NT2/D1 (cell line): ENCODE measurements at places on chromosomes 7 and 10.

- no peak for DNase-seq
These were observed 91.2 kb upstream of the CCZ1B start for GRCh38 chr7:6917258-6917657.

- no peak for DNase-seq
These were observed 7.1 kb downstream of the SPOCK2 start for GRCh38 chr10:72081210-72081609.

DNA sequence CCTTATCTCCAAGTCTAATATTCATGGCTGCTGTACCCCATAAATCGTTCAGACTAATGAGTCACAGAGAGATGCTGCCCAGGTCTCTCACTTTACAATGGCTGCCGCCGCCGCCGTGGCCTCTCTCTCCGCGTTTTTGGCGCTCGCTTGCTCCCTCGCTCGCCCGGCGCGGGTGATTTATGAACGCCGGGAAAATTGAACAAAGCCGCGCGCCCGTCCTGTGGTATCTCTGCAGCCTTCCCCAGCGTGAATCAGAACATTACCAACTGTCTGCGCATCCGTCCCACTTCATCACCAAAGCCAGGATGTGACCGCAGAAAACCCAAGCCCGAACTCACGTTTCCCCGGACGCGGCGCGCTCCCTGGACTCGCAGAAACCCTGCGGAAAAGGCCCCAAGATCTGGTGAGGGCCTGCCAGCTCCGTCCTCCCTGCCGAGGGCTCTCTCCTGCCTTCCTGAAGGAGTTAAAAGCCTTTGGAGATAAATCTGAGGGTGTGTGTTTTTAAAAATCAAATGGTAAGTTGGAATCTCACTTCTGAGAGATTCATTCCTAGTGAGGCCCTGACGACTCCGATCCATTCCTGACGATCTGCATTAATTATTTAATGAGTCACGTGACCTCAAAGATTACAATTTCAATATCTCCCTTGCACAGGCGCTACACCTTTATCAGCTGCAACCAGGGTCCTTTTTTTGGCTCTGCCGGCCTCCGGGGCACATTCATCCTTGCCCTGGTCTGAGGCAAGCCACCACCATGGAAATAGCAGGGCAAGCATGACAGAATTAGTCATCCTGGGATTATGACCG lies 6.3 kb downstream of the HOXA4 start:
- DNase-seq: no peak

DNA sequence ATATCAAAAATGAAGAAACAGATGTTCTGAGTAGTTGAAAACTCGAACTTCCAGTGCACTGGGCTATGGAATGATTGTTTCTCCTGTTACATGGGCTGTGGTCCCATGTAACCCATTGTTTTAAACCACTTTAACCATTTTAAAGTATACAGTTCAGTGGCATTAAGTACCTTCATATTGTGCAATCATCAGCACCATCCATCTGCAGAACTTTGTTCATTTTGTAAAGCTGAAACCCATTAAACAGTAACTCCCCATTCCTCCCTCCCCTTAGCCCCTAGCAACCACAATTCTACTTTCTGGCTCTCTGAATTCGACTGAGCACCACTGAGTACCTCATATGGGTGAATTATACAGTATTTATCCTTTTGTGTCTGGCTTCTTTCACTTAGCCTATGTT lies 217.4 kb downstream of the LRMDA start:
- no peak for DNase-seq

- DNase-seq: no peak
These were observed 3.1 kb downstream of the AGMO start for GRCh38 chr7:15558756-15559155.

DNA sequence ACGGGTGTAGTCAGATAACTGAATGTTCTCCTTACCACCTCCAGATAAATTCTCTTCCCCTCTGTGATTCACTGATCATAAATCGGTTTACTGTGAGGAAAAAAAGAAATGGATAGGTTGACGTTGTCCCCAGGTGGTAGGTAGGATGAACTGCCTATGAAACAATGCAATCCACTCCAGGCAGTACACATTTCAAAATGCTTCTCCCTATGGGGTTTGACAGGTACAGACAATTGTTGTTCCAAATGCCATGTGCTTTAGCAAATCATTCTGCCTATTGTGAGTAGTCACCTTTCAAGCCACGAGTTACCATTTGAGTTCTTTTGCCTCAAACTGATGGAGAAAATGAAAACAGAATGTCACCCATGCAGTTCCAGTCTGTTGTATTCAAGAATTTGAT lies 21.8 kb downstream of the VIM start:
- no peak for DNase-seq

DNA sequence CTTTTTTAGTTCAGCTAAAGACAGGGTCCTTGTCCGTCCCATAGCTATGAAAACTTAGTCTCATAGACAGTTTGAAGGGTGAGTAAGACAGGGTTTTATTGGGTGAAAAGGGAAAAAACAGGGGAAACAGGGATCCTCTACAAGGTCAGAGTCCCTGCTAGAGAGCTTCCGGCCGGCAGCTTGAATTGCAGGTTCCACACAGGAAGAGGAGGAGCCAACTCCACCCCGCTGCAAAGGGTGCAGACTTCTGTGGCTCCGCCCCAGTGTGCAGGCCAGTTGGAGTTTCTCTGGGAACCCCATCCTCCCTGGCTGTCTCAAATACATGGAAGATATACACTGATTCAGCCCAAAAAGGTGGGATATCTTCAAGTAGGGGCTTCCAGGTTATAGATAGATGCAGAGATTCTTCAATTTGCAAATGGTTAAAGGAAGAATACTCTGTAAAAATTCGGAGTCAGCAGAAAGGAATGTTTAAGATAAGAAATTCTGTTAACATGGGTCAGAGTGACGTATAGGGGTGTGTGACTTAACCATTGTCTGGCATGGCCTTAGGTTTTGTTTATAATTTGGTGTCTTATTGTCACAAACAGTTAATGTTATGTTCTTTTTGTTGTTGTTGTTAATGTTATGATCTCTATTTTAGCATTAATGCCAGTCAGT lies 34.6 kb upstream of the HECW1 start:
- DNase-seq: peak; percentile 68

DNA sequence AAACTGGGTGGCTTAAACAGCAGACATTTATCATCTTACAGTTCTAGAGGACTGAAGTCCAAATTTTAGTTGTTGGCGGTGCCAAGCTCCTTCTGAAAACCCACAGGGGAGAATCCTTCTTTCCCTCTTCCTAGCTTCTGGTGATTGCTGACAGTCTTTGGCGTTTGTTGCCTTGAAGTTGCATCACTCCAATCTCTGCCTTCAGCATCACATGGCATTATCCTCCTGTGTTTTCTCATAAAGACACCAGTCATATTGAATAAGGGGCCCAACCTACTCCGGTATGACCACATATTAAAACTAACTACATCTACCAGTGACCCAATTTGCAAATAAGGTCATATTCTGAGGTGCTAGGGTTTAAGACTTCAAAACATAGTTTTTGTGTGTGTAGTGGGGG lies 472.1 kb upstream of the IGFBP3 start:
- DNase-seq: no peak
